ENCODE measurements at places on chromosomes 6 and 20. TPM values are rescaled to one million over a fixed set of nuclear protein-coding genes. Genes with fewer than 3 reads are reported as not detected.

GRCh38 chr6:136793363-136793762 lies 1.1 kb upstream of the MAP3K5 start:
- DNase-seq: no peak

DNA sequence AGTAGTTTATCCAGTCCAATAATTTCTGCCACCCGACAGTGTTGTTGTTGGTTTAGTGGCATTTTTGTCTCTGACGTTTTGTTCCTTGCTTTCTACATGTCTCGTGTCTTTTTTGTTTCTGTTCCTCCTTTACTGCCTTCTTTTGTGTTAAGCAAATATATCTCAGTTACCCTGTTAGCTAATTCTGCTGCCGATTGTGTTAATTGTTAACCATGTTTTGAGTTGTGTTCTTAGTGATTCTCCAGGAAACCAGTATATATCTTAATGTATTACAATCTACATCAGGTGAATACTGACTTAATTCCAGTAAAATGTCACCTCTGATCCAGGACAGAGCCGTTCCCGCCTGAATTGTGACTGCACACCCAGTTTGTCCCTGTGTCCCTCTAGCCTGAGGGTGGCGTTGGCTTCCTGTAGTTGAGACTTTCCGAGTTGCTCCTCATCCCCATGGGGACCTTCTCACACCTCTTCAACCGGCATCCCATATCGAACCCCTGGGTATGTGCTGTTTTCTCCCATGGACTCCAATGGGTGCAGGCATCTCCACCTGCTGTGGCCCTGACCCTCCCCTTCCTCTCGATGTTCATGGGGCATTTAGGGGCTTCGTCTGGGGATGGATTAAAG lies 35.8 kb upstream of the BHLHE23 start:
- DNase-seq: no peak

- DNase-seq: no peak
Measured at GRCh38 chr6:113818578-113818977, 38.6 kb upstream of the MARCKS start.

Gene DEFB118
- total RNA-seq: not detected

Gene OR5V1
- total RNA-seq: not detected

DNA sequence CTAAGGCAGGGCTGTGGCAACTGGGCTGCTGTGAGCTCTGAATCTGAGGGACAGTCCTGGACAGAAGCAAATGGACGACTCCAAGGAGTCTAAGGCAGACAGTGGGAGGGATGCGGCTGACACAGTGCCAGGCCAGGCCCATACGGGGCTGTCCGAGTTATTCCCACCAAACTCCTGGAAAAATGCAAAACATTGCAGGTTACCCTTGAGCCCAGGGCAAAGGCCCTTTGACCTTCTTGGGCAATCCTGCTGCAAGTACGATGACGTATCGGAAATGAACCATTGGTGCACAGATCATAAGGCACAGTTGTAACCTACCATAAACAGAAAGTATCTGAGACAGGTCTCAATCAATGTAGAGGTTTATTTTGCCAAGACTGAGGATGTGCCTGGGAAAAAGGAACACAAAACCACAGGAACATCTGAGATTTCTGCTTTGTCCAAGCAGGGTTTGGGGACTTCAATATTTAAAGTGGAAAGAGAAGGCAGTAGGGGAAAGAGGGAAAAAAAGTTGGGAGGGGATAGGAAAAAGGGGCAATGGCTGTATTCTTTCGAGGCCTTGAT lies 118.9 kb downstream of the DACT2 start:
- no peak for DNase-seq

Gene NUS1
- total RNA-seq: 25.6 TPM

GRCh38 chr6:108651340-108652227 lies 90.9 kb downstream of the FOXO3 start:
- peak; percentile 29 for DNase-seq

Gene HMGN4
- 61.0 TPM for total RNA-seq

DNA sequence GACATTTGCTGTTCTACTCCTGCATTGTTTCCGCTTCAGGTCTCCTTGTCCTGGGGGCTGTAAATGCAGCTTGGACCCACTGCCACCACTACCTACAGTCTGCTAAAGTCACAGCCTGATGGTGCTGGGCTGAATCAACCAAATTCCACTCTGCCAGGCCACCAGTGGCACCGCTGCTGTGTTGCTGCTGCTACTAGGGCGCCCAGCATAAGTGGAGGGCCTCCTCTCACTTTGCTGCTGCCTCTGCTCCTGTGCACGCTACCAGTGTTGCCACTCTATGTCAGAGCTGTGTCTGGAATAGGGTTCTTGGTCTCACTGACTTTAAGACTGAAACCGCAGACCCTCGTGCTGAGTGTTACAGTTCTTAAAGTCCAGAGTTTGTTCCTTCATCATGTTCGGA lies 1.4 kb upstream of the SSR1 start:
- no peak for DNase-seq

DNA sequence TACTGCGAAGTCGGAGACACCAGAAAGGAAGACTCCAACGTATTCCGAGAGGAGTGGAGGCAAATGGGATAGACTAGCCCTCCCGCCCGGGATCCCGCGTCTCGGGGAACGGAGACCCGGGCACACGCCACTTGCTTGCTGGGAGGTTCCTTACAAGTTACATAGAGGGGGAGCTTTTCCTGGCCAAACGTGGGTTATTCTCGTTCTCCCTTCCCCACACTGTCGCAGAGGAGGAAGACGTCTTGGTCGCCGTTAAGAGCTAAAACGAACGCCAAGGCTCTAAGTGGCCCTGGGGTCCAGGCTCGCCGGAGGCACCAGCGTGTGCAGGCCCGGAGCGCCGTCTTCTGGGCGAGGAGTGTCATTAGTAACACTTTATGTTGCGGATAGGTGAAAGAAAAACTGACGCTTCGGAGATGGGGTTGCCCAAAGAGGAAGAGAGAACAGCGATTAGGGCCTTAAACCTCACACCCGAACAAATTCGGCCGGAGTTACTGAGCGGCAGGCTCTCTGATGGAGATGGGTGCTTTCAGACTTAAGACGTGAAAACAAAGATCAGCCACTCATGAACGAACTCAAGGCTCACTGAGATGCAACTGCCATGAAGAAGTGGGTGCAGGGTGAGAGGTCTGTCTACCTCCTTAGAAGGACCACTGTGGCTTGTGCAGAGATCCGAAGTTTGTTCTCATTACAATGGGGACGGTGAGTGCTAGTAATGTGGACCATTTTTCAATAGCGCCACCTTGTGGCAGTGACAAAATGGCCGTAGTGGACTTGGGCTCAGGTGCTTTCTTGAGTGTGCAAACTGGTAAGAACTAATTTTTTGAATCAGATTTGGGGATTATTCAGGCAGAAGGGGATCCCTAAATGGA lies 11.7 kb upstream of the ZNF311 start:
- peak; percentile 87 for DNase-seq

- DNase-seq: no peak
Measured at GRCh38 chr6:6469074-6469473, 119.4 kb upstream of the LY86 start.

DNA sequence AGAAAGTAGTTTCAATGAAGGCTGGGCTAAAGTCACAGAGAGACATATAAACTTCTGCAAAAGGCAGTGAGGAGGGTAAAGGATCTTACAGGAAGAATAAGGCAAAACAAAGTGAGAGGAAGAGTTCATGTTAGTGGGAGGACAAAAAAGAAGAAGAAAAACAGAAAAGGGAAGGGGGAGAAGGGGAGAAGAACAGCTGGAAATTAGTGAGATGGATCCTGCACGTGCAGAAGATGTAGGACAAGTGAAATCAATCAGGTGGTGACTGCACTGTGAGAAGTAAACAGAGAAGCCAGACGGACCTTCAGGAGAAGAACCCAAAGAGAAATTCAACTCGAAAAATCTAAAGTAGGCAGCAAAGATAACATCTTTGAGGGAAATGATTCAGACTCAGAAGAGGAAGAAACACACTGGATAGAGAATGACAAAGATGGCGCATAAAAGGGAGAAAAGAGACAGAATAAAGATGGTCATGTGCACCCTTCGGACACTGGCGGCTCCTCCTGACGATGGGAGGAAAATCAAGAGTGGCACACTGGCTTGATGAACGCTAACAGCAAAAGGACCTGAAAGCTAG lies 105.9 kb downstream of the MYB start:
- no peak for DNase-seq

Gene FAXC
- 3.0 TPM for total RNA-seq

GRCh38 chr6:109791301-109791700 lies 100.2 kb downstream of the FIG4 start:
- DNase-seq: no peak

- DNase-seq: no peak
Measured at GRCh38 chr6:4359108-4359730, 223.8 kb upstream of the ECI2 start.

Gene BPI
- total RNA-seq: 0.45 TPM

Gene PLTP
- total RNA-seq: 266 TPM

DNA sequence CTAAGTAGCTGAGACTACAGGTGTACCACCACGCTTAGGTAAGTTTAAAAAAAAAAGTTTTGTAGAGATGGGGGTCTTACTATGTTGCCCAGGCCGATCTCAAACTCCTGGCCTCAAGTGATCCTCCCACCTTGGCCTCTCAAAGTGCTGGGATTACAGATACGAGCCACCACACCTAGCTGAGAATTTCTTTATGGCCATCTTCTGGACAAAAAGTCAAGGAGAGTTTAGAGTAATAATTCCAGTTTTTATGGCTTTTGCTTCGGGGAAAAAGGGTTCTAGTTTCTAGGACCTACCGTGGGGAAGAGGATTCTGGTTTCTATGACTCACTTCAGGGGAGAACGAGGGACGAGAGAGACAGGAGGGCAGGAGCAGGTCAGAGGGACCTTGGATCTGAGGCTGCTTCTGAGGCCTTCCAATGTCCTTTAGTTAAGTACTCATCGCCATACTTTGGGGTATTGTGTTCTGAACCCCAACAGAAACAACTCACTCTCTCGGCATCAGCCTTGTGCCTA lies 69.3 kb upstream of the IER3 start:
- no peak for DNase-seq

DNA sequence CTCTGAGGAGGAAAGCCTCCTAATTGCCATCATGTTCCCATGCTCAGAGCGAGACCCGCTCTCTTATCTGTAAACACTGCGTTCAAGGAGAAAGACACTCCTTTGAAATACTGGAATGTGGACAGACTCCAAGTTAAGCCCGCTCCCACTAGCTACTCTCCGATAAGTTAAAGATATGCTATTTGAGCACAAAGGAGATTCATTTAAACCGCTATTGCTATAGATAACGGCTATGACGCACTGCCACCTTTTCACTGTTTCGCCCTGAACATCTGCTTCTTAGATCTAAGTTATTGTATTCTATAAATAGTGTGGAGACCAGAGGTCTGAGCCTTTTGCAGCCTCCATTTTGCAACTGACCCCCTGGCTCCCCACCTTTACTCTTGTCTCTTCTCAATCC lies 82.3 kb downstream of the GPX5 start:
- DNase-seq: no peak

DNA sequence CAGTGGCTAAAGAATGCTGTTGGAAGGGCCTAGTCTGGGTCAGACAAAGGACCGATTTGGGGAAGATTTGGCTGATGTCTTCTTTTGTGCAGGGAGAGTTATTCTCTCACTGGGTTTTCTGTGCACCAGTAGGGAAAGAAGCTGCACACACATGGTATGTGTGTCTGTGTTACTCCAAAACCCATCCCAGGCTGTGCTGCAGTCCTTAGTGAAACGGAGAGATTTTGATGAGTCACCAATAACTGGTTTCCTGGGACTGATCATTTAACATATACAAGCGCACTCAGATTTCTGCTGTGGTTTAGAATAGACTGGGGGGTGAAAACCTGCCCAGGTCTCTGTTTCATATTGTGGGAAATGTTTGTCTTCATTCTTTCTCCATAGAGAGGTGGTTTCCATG lies 1049.8 kb downstream of the KIF16B start:
- DNase-seq: no peak

Gene OXT
- total RNA-seq: not detected

GRCh38 chr6:90251295-90251992 lies 45.2 kb downstream of the BACH2 start:
- no peak for DNase-seq

DNA sequence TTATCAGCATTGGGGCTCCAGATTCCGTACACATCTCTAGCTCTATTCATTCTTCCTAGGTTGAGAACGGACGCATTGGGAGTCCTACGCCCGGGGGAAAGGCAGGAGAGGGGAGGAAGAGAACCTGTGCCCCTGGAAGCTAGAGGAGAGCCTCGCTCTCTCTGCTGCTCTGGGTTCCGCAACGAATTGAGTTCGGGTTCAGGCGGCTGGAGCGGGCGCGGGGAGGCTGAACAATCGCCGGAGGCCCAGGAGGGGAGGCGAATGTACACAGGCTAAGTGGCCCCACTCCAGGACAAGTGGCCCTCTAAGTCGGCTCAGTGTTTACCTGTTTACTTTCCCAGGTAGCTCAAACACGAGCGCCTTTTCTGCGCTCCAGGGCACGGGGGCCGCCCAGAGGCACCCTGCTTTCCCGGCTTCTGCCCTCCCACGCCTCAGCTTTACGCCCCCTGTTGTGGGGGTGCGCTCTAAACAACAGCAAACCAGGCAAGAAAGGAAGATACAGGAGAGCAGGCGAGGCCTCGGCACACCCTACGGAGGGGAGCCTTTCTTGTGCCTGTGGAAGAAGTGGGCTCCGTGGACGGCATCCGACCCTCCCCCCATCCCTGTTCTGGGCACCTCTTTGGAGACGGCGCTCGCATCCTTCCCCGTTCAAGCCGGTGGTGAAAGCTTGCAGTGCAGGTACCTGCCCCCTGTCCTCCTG lies 4.6 kb upstream of the NKX2-2 start:
- DNase-seq: no peak

DNA sequence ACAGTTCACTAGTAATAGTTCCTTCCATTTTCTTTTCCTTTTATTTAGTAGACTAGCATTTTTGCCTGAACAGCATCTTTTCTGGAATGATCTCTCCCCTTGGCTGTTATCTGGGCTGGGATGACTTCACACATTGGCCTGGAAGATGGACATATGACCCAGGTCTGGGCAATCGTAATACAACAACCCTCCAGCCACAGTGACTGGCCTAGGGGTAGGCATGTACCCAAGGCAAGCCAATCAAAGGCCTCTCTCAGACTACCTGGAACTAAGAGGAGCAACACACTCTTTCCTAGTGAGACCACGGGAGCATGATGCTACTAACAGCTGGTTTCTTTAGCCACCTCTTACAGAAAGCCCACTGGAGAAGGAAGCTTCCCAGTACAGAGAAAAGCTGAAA lies 252.2 kb downstream of the GMPR start:
- DNase-seq: no peak

Gene FITM2
- total RNA-seq: 8.0 TPM

Gene REM1
- total RNA-seq: 6.5 TPM

DNA sequence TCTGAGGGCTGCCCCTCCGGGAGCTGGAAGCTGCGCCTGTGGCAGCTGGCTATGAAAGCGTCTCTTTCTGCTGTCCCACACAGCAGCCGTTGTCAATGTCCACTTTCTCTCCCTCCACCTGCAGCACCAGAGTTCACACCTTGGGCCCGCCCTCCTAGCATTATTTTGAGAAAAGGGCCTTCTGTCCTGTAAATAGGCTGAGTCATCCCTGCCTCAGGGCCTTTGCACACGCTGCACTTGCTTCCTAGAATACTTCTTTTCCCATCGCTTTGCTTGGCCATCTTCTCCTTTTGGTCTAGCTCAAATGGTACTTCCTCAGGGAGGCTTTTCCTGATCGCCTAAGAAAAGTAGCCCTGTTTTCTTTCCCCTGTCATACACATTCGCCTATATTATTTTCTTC lies 69.3 kb upstream of the ZNFX1 start:
- no peak for DNase-seq

- no peak for DNase-seq
Measured at GRCh38 chr6:74671558-74672025, 534.3 kb downstream of the COL12A1 start.

Gene KCNK16
- not detected for total RNA-seq
